ENCODE measurements at places on chromosomes 13 and 19.

- no peak for DNase-seq
Measured at GRCh38 chr19:5122121-5122400, 153.1 kb downstream of the KDM4B start.

- DNase-seq, result no peak
Measured at GRCh38 chr13:113413898-113414282, 39.4 kb downstream of the ADPRHL1 start.

- DNase-seq, result no peak
Measured at GRCh38 chr19:40592170-40592569, 9.0 kb upstream of the LTBP4 start.

DNA sequence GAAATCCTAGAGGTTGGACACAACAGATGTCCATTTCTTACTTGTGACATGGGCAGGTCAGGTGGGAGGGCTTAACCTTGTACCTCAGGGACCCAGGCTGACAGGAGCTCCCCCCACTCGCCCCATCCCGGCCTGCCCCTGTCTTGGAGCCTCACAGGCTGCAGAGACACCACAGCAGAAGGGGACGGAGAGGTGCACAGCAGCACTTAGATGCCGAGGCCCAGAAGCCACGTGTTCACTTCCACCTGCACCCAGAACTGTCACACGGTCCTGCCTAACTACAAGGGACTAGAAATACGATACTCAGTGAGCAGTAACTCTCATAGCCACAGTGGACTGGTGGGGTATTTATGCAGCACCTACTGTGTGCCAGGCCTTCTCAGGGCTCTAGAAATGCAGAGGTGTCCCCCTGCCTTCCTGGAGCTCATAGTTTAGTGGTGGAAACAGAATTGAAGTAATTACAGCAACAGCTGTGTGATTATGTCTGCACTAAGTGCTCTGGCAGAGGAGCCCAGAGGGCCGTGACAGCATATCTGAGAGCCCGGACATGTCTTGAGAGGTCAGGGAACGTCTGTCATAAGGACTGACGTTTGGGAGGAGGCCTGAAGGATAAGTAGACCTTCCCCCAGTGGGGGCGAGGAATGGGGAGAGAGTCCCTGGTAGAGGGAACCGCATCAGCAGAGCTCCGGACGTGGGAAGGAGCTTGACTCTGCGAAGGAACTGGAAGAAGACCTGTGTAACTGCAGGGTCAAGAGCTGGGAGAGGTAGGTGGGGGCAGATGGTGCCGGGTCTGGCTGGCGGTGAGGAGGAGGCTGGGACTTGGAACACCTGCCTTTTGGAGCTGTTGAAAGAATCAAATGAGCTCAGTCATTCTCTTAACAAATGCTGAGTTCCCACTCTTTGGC lies 130.0 kb downstream of the SIPA1L3 start:
- no peak for DNase-seq

DNA sequence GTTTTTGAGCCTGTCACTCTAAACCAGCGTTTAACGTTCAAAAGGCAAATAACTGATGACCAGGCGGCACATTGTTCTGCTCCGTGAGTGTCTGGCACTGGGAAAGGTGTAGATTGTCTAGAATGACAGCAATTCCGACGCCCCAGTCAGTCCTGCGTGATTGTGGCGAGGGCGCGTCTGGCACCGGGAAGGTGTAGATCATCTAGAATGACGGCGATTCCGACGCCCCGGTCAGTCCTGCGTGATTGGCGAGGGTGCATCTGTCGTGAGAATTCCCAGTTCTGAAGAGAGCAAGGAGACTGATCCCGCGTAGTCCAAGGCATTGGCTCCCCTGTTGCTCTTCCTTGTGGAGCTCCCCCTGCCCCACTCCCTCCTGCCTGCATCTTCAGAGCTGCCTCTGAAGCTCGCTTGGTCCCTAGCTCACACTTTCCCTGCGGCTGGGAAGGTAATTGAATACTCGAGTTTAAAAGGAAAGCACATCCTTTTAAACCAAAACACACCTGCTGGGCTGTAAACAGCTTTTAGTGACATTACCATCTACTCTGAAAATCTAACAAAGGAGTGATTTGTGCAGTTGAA lies 26.1 kb upstream of the NDUFS7 start:
- DNase-seq, result no peak

DNA sequence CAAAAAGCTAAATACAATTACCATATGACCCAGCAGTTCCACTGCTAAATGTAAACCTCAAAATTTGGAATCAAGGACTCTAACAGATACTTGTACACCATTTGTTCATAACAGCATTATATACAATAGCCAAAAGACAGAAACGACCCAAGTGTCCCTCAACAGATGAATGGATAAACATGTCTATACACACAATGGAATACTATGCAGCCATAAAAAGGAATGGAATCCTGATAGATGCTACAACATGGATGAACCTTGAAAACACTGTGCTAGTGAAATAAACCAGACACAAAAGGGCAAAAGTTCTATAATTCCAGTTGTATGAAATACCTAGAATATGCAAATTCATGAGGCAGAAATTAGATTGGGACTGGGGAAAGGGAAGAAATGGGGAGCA lies 12.2 kb downstream of the NEK3 start:
- DNase-seq, result no peak

DNA sequence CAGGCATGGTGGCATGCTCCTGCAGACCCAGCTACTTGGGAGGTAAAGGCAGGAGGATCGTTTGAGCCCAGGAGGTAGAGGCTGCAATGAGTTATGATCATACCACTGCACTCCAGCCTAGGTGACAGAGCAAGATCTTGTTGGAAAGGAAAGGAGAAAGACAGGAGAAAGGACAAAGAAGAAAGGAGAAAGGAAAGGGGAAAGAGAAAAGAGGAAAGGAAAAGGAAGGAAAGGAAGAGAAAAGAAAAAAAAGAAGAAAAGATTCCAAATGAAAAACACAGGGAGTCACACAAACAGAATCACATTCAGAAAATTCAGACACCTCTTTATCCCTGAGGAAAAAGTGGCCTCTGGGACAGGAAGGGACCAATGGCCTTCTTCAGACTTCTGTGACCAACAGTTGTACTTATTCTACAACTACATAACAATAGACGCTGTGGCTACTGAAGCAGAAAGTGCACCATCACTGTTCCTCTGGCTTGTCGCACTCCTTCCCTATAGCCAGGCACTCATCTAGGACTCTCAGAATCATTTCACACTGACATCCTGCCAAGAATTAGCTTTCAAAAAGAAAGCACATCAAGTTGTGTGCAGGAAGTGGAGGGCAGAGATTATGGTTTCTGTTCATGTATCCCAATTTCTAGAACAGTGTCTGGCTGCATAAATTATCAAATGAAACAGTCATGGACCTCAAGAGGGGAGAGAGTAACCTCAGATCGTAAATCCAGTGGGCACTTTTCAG lies 5.9 kb downstream of the MTMR6 start:
- DNase-seq, result no peak

GRCh38 chr13:51645761-51646670 lies 61.8 kb downstream of the WDFY2 start:
- no peak for DNase-seq

- DNase-seq, result no peak
Measured at GRCh38 chr13:51595416-51595815, 11.2 kb downstream of the WDFY2 start.

DNA sequence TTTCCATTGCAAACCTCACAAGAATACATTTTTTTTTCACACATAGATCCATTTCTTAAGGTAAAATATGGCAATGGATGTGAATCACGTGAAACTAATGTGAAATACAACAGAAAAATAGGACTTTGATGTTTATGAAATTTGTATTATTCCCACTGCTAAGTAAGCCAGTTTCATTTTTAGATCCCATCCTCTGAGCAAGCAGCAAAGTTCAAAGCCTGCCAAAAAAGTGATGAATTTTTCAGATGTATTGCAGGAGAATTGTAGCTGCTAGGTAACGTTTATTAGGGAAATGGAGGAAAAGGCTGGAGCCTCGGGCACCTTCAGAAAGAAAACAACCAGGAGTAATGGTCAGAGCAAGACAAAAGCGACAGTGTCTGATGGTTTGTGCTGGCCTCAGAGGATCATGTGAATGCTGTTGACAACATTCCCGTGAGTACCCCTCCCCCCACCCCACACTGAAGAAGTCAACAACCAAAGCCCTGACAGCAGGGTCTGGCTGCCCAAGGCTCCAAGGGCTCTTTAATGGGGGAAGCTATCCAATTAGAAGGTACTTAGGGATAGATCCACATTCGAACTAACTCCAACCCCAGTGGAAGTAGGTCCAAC lies 95.5 kb downstream of the OXGR1 start:
- DNase-seq, result peak; percentile 18

GRCh38 chr19:17137417-17137816 lies 61.8 kb downstream of the MYO9B start:
- DNase-seq, result no peak

DNA sequence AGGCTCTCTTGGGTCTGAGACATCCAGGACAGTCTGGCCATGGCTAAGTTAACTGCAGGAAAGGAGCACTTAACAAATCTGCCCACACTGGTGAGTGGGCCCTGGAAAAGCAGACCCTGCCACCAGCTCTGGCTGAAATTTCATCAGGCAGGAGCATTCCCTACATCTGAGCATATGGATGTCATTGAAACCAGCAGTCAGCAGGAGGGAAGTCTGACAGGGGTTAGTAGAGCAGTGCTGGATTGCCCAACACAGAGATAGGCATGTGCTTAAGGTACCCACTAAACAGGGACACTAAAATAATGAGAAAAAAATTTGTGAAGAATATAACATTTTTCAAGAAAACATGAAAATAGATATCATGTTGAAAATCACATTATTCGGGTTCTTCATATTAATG lies 13.6 kb upstream of the ACOD1 start:
- no peak for DNase-seq

GRCh38 chr13:113917594-113918371 lies 53.9 kb upstream of the GAS6 start:
- DNase-seq, result no peak

GRCh38 chr19:5989388-5990074 lies 11.6 kb upstream of the RANBP3 start:
- no peak for DNase-seq

DNA sequence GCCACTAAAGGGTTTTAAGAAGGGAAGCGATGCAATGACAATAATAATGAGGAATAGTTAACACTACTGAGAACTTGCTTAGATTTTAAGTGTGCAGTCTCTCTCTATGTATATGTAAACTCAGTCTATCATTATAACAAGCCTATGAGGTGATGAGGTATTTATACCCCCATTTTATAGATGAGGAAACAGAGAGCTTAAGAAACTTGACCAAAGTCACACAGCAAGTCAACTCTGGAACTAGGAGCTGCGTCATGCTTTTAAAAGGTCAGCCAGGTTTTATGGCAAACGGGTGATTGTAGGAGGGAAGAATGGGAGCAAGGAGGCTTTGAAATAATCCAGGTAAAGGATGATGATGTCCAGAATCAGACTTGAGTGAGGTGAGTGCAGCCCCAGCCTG lies 103.4 kb downstream of the TM9SF2 start:
- no peak for DNase-seq

GRCh38 chr13:76440568-76440967 lies 445.6 kb downstream of the KCTD12 start:
- no peak for DNase-seq

- DNase-seq, result no peak
Measured at GRCh38 chr19:49976496-49976895, 15.5 kb upstream of the SIGLEC11 start.

DNA sequence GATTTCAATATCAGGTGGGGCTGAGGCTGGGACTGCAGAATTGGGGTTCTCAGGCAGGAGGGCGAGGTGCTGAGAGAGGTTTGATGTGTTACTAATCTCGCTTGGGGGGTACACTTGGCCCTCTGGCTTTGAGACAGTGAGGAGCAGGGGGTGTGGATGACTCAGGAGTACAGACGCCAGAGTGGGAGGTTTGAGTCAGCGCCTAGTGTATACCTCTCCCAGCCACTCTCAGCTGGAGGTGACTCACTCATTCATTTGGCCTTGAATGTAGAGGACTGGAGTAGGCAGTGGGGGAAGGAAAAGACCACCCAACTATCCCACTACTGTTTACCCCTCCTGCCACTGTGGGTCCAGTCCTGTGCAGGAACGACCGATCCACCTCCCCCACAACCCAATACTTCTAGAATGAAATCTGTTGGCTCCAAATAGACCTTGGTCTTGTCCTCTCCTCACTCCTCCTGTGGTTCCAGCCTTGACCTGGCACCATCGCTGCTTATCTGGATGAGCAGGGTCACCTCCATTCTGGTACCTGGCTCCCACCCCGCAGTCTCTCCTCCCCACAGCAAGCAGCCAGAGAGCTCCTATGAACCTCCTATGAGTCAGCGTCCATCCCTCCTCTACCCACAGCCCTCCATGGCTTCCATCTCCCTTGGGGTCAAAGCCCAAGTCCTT lies 20.1 kb upstream of the ZNRF4 start:
- DNase-seq, result no peak

- no peak for DNase-seq
Measured at GRCh38 chr19:3338541-3339181, 27.7 kb upstream of the NFIC start.

GRCh38 chr13:85413664-85414063 lies 385.6 kb downstream of the SLITRK6 start:
- no peak for DNase-seq

DNA sequence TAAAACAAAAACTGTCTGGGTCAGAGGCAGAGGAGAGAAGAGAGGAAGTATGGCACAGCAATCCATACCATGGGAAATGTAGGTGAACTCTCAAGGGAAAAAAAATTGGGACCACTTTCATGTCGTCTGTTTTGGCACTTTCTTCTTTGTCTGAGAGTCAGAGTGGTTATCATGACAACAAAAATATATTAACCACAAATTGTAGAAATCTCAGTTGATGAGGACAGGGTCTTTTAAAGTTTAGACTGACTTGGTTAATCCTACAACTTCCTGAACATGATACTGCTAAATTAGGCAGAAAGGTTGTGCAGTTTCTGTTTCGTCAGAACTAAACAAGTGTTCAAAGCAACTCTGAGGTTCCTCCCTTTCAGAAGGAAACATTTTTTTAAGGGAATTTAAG lies 15.2 kb downstream of the KLF5 start:
- DNase-seq, result no peak

DNA sequence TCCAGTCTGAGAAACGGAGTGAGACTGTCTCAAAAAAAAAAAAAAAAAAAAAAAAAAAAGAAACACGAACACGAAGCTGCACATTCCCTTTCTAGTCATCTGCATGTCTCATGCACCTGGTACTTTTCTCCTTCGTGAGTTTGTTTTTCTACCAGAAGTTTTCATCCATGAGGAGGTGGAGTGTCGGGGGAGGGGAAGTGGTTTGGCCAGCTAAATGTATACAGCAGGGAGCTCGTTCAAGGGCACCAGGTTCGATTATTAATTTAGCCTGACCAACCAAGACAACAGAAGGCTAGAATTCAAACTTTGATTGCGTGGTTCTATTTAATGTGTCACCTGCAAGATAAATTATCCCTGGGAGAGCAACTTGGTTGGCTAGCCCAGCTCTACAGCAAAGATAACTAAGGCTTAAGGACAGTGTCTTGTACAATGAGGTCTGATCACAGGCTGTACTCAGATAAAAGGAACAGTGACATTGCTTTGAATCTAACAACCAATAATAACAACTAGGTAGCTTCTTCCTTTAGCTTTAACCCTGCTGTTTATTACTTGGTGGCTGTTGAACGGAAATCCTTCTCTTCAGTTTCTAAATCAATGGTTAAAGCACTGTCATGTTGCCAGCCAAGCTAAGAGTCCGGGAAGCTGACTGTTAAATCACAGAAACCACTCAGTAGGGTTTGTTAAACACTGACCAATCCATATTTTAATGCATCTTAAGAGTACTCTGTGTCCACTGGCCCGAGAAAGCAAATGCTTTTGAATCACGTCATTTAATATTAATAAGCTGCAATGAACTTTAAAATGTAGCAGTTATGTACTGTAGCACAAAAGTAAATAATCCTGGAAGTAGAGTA lies 98.4 kb upstream of the STARD13 start:
- DNase-seq, result no peak

Measured in C1 segment of cervical spinal cord (tissue), 14 donors.